Smooth muscle cell of the coronary artery (primary cell): ENCODE measurements at places on chromosomes 16 and 17. TPM values are rescaled to one million over a fixed set of nuclear protein-coding genes. Genes with fewer than 3 reads are reported as not detected.

Gene ADAMTS18
- total RNA-seq: 0.12 and 0.38 TPM in 2 replicates

Gene FBXW10
- under 0.01 TPM in 1 of 2 replicates, not detected in the other for total RNA-seq

Gene ARSG
- 0.98 and 5.1 TPM in 2 replicates for total RNA-seq

Gene C16orf54
- not detected in 2 replicates for total RNA-seq

Gene TMEM256
- 42.7 and 135 TPM in 2 replicates for total RNA-seq

Gene KRT17
- 0.47 and 4.3 TPM in 2 replicates for total RNA-seq

Gene KRTAP9-2
- total RNA-seq: not detected in 2 replicates

Gene WSCD1
- 0.08 and 0.47 TPM in 2 replicates for total RNA-seq

Gene YBX2
- not detected in 2 replicates for total RNA-seq

Gene ANKFN1
- total RNA-seq: 0.82 TPM in 1 of 2 replicates, not detected in the other

Gene KRTAP2-2
- total RNA-seq: not detected in 2 replicates

Gene OSGIN1
- 0.59 and 1.6 TPM in 2 replicates for total RNA-seq

Gene FSCN2
- total RNA-seq: 1.1 and 3.2 TPM in 2 replicates

Gene ACE
- 2.0 and 12.4 TPM in 2 replicates for total RNA-seq
